Thoracic aorta (tissue), 2 donors: ENCODE measurements at places on chromosomes 3 and 15. TPM values are rescaled to one million over a fixed set of nuclear protein-coding genes. Genes with fewer than 3 reads are reported as not detected.

DNA sequence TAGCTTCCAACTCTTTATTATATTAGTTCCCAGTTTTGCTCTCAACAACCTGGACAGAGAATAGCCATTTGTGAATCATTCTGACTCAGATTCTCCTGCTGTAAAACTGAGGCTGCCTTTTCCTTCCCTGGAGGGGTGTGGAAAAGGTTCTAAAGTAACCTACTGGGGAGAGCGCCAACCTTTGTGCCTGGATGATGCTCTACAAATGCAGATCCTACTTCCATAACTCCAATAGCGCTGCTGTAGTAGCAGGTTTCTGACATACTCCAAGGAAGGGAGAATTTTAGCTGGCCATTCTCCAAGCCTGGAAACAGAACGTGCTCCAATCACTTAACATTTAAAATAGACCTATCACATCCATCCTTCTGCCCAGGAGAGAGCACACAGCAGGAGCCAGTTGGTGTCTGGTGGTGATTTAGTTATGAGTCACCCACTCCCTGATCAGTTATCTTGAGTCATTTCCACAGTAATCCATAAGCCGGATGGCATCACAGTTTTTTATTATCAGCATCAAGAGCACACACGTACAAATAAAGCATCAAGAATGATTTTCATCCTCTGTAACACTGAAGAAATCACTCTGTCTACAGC, 38.3 kb downstream of the MYH15 start:
- DNase-seq: no peak

TTLL13 gene
- not detected for total RNA-seq

GRCh38 chr15:84654689-84655453, 788 bp upstream of the WDR73 start:
- DNase-seq: peak; percentile 49

PLA1A gene
- total RNA-seq: 4.9 TPM

GRCh38 chr3:185631508-185632206, 45.6 kb downstream of the SENP2 start:
- DNase-seq: no peak

TM4SF1 gene
- 342 TPM for total RNA-seq

CLK3 gene
- total RNA-seq: 156 TPM

- no peak for DNase-seq
Observed at GRCh38 chr15:28921919-28922706, 36.3 kb downstream of the APBA2 start.

DNA sequence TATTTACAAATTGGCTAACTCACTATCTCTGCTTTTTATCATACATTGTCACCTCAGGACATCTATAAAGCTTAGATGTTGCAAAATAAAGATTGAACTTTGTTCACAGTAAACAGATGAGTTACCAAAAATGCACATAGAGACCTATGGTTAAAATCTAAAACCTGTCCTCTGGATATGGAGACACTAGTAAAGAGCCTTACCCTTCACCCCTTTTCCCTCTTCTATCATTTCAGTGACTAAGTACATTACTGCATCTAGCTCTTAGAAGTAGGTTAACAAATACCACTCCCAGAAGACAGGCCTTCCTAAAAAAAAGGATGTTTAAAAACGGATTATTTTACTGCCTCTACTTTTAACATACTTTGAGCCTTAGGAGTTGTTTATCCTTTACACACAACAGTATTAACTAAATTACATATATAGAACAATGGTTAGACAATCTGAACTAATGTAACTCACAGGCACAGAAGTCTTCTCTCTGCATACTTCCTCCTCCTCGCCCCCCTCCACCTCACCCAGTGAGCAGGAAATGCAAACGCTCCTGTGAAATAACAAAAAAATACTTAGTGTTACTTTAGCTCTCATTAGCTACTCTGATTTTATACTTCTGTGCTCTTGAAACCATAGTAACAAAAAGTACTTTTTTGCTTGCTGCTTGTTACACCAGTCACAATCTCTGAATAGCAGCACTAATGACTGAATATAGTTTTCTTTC, 23.3 kb downstream of the IREB2 start:
- DNase-seq: no peak
